ENCODE measurements at places on chromosomes 5 and 9. TPM values are rescaled to one million over a fixed set of nuclear protein-coding genes. Genes with fewer than 3 reads are reported as not detected.

Gene CKMT2
- not detected for total RNA-seq

Gene ESM1
- total RNA-seq: 0.56 TPM

Gene HTR4
- not detected for total RNA-seq

Gene OBP2B
- not detected for total RNA-seq

Gene XRCC4
- 15.2 TPM for total RNA-seq

Gene SHOC1
- total RNA-seq: not detected

Gene SVEP1
- total RNA-seq: not detected

Gene LTC4S
- 0.48 TPM for total RNA-seq

Gene ANKRD31
- total RNA-seq: 0.29 TPM

Gene LRRC26
- not detected for total RNA-seq

Gene STXBP1
- 27.3 TPM for total RNA-seq

Gene ADAMTS19
- total RNA-seq: not detected

Gene DELE1
- total RNA-seq: 49.3 TPM

Gene SPATA31A3
- total RNA-seq: not detected

Gene PCDHGB2
- total RNA-seq: 0.10 TPM

Data from activated CD4-positive, alpha-beta memory T cell treated with anti-CD3 and anti-CD28 coated beads for 36 hours (primary cell).